ENCODE measurements at places on chromosomes 6 and 20. TPM values are rescaled to one million over a fixed set of nuclear protein-coding genes. Genes with fewer than 3 reads are reported as not detected.

Gene SLC22A3
- 0.09 TPM for total RNA-seq

Gene IMPG1
- not detected for total RNA-seq

Gene MARCKS
- 121 TPM for total RNA-seq

Gene WFDC12
- not detected for total RNA-seq

Gene DCDC2
- total RNA-seq, result not detected

Gene KHDC1L
- not detected for total RNA-seq

Gene FRK
- under 0.01 TPM for total RNA-seq

Gene ACOT8
- total RNA-seq, result 25.8 TPM

Gene OVOL2
- total RNA-seq, result not detected

Gene HDAC2
- 81.3 TPM for total RNA-seq

Gene PTCRA
- not detected for total RNA-seq

Gene LRRN4
- total RNA-seq, result not detected

Gene NOTCH4
- 60.4 TPM for total RNA-seq

Gene FNDC1
- total RNA-seq, result not detected

Gene HM13
- 46.3 TPM for total RNA-seq

Gene OR12D3
- not detected for total RNA-seq

Gene PRL
- not detected for total RNA-seq

Gene MCCD1
- not detected for total RNA-seq

Gene EEF1E1
- total RNA-seq, result 37.4 TPM

Gene BHLHE23
- not detected for total RNA-seq

Gene TSHZ2
- total RNA-seq, result not detected

Gene BACH2
- 0.27 TPM for total RNA-seq

Gene TRIM10
- not detected for total RNA-seq

Gene HLA-DQB1
- total RNA-seq, result not detected

Gene MLN
- total RNA-seq, result not detected

Gene ENPP3
- 0.19 TPM for total RNA-seq

Gene KIAA1755
- 2.4 TPM for total RNA-seq

All from endothelial cell of coronary artery (primary cell).